Activated CD4-positive, alpha-beta T cell treated with anti-CD3 and anti-CD28 coated beads for 24 hours (primary cell): ENCODE measurements at places on chromosomes 3 and 15.

- DNase-seq, result no peak
Observed at GRCh38 chr3:174355505-174355904, 503.6 kb upstream of the NAALADL2 start.

DNA sequence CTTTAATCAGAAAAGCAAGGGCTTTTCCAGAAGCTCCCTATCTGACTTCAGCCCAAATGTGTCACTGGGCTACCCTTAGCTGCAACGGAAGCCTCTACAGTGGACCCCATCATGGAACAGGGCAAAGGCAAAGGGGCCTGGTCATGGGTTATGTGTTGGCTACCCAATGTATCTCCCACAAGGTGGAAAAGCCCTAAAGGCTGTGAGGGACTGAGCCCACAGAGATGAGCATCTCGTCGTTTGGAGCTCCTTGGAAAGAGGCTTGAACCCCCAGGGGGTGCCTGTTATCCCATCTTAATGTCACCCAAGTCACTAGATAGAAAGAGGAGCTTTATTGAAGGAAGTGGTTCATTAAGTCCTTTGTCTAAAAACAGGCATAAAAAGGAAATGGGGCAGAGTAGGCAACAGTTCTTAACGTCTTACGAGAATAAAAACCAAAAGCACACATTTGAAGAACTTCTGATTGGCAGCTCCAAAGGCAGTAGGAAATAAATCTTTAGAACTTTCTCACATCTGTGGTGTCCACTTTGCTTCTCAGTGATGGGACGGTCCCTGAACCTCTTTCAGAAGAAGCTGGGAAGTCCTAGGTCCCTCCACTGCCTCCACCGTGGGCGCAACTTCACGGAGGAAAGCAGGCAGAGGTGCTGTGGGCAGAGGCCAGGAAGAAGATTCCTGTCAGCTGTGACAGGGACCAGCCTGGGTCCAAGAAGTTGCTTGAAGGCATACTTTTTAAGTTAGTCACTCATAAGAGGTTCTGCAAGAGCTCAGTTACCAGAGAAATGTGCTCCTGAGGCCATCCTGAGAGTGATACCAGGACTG lies 93.7 kb downstream of the MYLK start:
- no peak for DNase-seq

DNA sequence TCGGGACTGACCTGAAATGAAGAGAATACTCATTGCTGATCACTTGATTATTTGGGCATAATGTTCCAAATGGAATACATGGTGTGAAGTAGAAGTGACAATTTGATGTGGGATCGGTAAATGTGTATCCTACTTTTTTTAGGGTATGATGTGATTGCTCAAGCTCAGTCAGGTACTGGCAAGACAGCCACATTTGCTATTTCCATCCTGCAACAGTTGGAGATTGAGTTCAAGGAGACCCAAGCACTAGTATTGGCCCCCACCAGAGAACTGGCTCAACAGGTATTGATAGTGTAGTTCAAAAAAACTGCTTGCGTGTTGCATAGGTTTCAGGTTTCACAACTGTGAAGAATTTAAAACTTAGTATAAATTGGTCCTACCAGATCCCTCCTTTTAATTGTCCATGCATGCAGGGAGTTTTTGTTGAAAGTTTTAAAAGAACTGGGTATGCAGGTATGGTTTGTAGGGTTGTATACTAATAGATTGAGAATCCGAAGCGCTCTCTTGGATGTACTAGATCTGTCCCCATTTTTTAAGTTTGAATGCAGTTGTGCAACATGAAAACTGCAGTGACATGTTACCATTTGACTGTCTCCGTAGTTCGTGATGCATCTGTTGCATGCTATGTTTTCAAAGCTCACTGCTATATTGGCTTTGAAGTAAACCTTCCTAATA lies 1.6 kb downstream of the EIF4A2 start:
- DNase-seq, result no peak

- no peak for DNase-seq
Observed at GRCh38 chr3:110727056-110727455, 344.6 kb upstream of the NECTIN3 start.

DNA sequence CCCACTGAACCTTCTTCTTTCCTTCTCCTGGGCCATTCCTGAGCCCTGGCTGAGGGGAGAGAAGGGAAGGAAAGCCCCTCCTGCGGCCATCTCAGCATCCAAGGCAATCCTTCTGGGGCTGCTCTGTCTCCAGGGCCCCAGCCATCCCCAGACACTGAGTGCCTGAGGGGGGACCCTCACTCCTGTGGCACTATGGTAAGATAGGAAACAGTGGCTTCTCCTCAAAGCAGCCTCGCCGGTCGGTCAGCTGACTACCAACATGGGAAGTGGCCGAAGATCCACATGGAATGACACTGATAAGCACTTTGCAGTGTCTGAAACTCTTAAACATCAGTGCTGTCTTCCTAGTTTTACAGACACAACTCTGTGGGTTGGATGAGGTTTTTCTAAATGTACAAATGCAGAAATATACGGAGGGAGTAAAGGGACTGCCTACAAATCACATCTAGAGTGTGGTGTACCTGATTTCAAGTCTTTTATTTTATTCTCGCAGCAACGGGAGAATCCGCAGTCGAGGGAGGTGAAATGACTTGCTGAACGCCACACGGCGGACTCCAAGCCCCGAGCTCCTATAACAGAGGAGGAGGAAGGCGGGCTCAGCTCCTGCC lies 973 bp upstream of the ITPKA start:
- no peak for DNase-seq

DNA sequence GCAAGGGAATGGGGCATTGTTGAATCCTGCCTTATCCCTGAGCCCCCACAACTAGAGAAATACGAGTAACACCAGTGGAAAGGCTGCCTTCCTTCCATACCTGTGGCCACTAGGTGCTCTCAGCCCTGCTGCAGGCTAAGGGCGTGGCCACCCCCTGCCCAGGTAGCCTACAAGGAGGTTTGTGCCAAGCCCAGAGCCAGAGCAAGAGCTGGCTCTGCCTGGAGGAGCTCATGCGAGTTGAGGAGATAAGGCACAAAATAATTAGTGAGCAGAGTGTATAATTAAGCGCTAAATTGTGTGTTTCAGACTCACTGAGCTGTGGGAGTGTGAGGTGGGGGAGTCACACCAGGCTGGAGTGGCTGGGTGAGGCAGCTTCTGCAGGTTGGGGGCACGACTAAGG lies 49.2 kb downstream of the TPRA1 start:
- no peak for DNase-seq

DNA sequence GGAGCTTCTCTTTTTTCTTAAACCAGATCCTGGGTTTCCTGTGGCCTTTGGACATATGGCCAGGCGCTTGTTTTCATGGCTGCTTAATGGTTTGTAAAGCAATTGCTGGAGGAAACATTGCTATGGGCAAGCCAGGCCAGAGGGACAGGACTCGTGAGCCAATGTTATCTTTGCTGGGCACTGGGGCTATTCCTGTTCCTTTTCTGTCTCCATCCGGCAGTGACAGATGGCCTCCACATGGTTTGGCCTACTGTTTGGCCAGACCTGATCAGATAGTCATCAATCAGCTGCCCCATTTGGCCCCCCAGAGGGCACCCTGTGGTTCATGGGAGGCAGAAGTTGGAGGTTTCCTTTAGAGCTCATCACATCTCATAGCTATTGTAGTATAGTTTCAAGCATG lies 326.1 kb upstream of the ROPN1 start:
- DNase-seq, result no peak

DNA sequence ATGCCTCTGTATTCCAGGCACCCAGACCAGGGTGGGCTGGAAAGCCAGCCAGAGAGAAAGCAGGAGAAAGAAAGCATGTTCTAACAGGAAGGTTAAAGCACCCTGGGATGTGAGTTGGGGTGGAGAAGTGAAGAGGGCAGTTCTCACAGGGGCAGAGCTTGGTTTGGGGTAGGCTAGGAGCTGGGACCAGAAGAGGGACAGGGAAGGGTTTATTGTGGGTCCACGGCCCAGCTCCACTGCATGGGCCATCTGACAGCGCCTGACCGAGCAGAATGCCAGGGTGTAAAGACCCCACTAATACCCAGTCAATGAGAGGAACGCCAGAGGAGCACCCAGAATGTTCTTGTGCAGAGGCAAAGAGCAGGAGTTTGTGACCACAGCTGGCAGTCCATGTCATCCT lies 27.1 kb upstream of the MAGEF1 start:
- no peak for DNase-seq

DNA sequence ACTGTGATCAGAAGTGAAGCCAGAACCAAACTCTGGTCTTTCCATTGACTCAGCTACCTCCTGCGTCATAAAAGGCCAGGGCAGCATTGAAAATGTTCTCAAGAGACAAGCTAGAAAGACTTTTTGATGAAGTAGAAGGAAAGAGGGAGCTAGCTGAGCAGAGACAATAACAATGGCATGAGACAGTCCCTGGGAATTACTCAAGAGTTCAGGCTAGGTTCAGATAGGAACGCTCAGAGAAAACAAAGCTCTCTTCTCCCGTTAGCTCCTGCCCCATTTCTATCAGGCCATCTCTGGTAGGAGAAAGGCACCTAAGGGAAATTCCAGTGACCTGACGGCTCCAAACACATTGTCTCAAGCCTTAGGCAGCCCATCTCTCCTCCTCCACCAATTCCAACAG lies 7.0 kb upstream of the OXTR start:
- no peak for DNase-seq

- no peak for DNase-seq
Observed at GRCh38 chr15:91849749-91850161, 3.8 kb upstream of the SLCO3A1 start.

- no peak for DNase-seq
Observed at GRCh38 chr3:96101006-96101560, 713.3 kb upstream of the EPHA6 start.

DNA sequence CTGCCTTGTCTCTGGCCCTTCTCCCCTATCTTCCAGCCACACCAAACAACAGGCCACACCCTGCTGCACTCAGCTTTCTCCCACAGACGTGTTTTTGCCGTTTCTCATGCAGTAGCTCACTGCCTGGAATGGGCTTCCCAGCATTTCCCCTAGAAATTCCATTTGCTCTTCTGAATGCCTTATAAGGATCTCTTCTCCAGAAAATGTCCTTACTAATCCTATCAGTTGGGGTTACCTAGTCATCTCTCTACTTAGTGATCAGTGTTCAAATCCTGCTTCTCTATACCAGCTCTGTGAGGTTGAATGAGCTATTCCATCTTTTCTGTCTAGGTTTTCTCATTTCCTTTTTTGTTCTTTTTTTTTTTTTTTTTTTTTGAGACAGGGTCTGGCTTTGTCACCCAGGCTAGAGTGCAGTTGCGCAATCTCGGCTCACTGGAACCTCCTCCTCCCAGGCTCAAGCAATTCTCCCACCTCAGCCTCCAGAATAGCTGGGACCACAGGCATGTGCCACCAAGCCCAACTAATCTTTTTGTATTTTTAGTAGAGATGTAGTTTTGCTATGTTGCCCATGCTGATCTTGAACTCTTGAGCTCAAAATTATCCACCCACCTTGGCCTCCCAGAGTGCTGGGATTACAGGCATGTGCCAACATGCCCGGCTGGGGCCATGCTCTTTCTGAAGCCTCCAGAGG lies 98.2 kb upstream of the CHD2 start:
- DNase-seq, result no peak
